NCI-H2107 (cell line): ENCODE measurements at places on chromosomes 11 and 22.

DNA sequence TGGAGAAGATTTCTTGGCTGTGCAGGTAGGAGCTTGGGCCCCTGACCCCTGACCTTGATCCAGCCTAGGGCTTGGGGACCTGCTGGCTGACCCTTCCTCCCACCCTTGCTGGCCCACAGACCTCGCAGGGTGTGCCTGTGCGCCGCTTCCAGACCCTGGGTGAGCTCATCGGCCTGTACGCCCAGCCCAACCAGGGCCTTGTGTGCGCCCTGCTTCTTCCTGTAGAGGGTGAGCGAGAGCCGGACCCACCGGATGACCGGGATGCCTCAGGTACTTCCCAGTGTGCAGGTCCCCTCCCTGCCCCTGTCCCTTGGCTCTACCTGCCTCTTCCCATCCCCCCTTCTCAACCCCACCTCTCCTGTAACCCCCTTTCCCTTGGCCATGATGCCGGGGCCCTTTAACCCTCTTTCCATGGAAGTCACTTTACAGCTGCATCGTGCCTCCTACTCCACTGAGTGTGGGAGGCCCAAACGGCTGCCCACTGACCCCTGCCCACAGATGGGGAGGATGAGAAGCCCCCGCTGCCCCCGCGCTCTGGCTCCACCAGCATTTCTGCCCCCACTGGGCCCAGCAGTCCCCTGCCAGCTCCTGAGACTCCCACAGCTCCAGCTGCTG lies 3.8 kb downstream of the INPPL1 start:
- DNase-seq, result no peak

DNA sequence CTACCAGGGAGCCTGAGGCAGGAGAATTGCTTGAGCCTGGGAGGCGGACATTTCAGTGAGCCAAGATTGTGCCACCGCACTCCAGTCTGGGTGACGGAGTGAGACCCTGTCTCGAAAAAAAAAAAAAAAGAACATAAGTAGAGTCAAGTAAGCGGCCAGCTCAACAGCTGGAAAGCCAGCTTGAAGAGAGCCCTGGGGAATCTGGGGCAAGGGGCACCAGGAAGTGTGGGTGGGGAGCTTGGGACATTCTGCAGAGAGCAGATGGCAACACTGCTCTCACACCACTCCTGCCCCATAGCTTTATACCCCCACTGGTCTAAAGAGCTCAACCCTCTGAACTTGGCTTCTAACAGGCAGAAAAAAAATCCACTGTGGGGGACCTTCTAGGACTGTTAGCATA lies 505.6 kb downstream of the BUD13 start:
- no peak for DNase-seq

- DNase-seq, result no peak
Measured at GRCh38 chr11:39971938-39972337, 1487.5 kb downstream of the LRRC4C start.

DNA sequence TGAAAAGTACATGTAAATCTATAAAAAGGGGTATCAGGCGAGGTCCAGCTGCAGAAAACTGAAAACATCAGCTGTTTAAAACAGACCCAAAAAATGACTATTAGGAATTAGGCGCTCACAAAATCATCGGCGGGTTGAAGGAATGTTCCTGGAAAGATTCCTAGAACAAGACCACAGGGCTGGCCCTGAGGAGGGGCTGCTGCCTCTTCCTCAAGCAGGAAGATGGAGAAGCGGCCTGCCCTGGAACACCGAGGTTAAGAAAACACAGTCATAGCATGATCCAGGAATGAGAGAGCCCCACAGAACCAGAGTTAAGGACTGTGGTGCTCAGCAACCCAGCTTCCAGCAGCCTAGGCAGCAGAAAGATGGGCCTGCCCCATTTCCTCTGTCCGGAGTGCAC lies 78.4 kb downstream of the C11orf91 start:
- DNase-seq, result no peak

- no peak for DNase-seq
Measured at GRCh38 chr11:77559686-77560401, 29.9 kb upstream of the AQP11 start.

DNA sequence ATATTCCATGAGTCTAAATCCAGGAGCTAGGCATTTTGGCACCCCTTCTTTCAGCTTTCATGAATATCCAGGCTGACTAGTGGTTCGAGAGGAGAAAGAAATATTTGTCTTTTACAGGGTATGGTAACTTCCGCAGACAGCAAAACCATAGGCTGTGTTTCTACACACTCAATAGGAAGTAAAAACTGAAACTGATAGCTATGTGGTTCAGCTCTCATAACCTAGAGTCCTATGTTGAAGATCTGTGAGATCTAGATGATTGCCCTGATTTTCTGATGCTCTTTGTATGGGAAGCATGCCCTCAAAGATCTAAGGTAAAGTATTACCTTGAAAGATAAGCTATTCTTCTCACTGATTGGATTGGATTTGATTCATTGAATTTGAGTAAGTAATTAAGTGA lies 118.3 kb downstream of the CD44 start:
- no peak for DNase-seq

GRCh38 chr22:47201186-47201995 lies 438.9 kb downstream of the TBC1D22A start:
- no peak for DNase-seq

DNA sequence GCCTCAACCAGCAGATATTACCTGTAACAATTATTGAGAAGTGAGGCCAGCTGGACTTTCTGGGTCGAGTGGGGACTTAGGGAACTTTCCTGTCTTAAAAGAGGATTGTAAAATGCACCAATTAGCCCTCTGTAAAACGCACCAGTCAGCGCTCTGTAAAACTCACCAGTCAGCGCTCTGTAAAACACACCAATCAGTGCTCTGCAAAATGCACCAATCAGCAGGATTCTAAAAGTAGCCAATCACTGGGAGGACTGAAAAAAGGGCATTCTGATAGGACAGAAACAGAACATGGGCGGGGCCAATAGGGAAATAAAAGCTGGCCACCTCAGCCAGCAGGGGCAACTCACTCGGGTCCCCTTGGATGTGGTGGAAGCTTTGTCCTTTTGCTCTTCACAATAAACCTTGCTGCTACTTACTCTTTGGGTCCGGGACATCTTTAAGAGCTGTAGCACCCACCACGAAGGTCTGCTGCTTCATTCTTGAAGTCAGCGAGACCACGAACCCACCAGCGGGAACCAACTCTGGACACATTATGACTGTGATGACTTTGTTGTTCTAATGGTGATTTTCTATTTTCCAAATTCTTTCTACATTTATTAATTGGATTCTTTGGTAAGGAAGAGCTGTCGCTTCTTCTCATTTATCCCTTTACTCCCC lies 40.2 kb upstream of the FGF3 start:
- DNase-seq, result no peak

GRCh38 chr11:61048368-61049062 lies 53.8 kb upstream of the CD5 start:
- DNase-seq, result no peak

DNA sequence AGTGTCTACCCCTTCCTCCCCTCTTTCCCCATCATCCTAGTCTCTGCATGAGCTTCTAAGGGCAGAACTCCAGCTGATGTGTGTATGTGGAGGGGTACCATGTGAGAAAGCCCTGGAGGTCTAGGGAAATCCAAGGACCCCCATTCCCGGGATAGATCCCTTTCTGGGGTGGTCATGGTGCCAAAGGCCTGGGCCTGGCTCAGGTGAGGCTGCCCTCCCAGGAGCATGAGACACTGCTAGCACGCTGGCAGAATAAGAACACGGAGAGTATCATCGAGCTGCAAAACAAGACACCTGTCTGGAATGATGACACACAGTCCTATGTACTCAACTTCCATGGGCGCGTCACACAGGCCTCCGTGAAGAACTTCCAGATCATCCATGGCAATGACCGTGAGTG lies 19.6 kb downstream of the TUB start:
- no peak for DNase-seq

DNA sequence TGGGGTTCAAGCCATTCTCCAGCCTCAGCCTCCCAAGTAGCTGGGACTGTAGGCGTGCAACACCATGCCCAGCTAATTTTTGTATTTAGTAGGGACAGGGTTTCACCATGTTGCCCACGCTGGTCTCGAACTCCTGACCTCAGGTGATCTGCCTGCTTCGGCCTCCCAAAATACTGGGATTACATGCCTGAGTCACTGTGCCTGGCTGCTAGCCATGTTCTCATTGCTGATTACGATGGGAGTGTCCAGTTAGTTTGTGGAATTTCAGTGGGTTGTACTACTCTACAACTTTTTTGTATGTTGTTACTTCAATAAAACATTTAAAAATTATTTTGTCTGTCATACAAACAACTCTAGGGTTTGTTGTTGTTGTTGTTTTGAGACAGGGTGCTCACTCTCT lies 4.8 kb upstream of the VPS11 start:
- no peak for DNase-seq

DNA sequence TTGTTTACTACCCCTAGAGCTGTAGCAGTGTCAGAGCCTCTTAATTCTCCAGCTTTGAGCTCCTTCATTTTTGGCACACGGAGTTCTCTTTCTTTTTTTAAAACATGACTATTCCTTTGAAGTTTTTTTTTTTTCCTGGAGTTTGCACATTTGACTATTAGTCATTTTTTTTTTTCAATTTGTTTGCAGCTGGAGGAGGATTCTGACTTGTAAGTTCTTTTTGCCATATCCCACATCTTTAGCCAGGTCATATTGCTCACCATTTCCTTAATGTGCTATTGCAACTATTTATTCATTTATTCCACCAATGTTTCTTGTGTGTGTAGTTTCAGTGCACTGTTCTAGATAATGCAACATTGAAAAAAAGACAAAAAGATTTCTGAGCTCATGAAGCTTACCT lies 166.3 kb upstream of the ARHGAP20 start:
- no peak for DNase-seq

GRCh38 chr11:8652140-8652539 lies 30.3 kb downstream of the TRIM66 start:
- no peak for DNase-seq

GRCh38 chr11:2903672-2904011 lies 18.1 kb upstream of the CDKN1C start:
- DNase-seq, result no peak

- DNase-seq, result no peak
Measured at GRCh38 chr22:27790376-27791158, 11.0 kb downstream of the MN1 start.

DNA sequence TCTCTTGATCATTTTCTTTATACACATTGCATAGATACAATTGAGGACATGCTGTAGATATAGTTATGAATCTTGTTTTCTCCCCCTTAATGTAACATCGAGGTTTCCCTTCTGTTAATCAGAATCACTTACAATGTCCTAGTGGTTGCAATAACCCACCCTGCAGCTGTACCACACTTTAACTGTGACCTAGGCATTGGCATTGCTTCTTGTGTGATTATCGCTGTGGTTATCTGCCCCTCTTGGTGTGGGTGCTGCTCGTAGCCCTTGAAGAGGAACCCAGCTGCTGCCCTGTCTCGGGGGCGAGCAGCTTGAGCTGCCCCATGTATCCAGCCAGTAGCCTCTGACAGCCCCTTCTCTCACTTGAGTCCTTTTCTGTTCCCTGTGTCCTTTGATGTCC lies 1.5 kb downstream of the DGAT2 start:
- no peak for DNase-seq

GRCh38 chr11:96242971-96243647 lies 99.9 kb downstream of the MAML2 start:
- peak; percentile 85 for DNase-seq

DNA sequence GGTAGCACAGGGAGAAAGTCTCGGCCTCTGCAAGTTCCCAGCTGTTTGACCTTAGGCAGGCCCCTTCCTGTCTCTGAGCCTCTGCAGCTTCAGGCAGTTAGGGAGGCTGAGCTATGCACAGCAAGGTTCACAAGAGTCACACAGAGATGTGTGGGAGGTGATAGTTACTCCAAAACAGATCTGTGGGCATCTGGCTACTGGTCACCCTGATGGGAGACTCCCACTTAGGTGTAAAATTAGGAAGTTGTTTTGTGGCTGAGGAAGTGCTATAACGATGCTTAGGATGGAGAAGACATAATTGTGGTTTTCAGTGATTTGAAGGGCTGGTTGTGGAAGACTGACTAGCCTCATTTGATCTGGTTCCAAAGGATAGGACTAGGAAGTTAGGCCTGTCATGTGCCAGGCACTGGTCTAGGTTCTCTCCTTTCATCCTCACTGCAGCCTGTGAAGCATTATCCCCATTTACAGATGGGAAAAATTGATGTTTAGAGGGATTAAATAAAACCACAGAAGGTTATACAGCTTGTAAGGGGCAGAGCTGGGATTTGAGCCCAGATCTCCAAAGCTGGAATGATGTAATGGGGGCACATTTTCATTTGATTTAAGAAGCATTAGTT lies 13.5 kb downstream of the ACO2 start:
- DNase-seq, result no peak

DNA sequence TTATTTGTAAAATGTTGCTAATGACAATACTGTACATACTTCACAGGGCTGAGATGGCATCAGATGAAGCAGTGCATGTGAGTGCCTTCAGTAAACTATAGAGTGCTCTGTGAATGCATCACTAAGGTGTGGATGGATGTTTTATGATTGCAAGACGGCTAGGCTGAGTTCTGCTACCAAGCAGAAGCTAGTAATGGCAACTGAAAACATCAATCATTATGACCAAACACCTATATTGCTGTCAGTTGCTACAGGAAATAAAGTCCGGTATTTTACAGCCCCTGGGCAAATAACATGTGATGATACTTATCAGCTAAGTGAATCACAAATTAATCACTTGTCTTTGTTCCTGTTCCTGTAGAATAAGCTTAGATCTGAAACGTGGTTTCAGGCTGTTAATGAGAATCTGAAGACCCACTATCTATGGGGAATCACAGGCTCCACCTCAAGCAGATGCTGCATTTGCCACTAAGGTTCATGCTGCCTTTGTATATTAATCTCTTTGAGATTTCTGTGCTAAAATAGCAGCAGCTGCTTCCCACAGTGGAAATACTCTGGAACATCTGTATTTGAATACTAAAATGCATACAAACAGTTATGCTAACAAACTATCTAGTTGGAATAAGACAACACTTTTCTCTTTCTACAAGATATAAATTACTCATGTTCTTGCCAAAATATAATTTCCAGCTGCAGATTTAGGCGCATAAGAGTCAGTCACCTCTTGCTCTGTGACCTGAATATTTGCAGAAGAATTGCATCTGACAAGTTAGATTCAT lies 254.0 kb upstream of the PITPNB start:
- no peak for DNase-seq

DNA sequence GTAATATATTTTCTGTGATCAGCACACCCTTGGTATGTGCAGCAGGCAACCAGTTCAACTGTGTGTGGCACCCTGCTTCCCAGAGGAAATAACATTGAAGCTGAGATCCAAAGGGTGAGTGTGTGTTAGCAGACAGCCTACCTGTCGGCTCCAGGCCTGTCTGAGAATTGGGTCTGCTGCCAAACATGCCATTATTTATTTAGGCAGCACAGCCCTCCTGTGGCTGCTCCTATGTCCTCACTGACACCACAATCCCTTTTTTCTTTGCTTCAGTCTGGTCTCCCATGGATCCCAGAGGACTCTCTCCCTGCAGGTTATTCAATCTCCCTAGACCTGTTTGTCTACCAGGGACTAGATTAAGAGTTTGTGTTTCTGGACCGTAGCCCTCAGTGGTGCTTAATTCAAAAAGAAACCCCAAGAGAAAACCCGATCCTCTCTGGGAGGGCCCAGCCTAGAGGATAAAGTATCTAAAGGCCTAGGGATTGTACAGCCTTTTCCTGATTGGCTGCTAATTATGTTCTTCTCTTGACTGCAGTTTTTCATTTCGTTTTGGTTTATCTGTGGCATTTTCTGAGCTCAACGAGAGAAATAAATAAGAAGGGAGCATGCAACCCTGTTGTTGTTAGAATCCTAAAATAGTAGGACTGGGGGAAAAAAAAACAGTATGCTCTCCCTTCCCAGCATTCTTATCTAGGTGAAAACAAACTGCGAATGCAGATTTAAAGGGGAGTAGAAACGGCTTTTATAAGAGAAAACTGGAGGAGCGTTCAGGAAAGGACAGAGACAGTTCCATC lies 24.1 kb downstream of the KCNE3 start:
- peak; percentile 89 for DNase-seq
